Fibroblast of gingiva (primary cell): ENCODE measurements at places on chromosomes 4 and X.
A peak's percentile ranks its signal among the peaks of the same experiment; 100 is the strongest.

DNA sequence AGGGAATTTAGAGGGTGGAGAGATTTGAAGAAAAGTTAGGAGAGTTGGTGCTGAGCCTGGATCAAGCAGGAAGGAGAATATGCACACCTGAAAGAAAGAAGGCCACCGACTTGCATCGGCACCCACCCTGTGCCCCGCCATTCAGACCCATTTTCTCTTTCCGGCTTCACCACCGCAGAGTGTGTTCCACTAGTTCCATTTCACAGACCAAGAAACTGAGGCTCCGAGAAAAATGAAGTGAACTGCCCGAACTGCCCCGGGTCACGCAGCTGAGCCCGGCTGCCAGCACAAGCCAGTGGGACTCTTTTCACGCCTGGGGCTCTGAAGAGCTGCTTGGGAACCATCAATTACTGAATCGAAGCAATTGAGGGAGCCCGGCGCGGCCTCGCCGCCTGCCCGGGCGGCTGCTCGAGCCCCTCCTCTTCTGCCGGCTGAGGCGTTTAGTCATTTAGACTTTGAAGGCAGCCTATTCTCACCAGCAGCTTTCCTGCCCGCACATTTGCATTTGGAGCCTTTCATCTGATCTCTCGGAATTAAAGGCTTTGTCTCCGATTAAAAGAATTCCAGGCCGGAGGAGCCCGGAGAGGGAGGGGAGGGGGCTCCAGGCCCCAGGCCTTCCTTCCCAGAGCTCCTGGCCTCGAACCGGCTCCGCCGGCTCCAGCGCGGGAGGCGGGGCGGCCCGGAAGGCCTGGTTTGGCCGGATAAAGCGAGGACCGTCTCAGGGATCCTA lies 140.2 kb upstream of the PJA1 start:
- no peak for DNase-seq

- peak; percentile 1 for DNase-seq
These were observed 1.8 kb upstream of the BCORL1 start for GRCh38 chrX:129980540-129981199.

GRCh38 chr4:81180916-81181315 lies 34.1 kb downstream of the PRKG2 start:
- no peak for DNase-seq

- DNase-seq = no peak
These were observed 107.2 kb downstream of the PPP3CA start for GRCh38 chr4:101240099-101240498.

DNA sequence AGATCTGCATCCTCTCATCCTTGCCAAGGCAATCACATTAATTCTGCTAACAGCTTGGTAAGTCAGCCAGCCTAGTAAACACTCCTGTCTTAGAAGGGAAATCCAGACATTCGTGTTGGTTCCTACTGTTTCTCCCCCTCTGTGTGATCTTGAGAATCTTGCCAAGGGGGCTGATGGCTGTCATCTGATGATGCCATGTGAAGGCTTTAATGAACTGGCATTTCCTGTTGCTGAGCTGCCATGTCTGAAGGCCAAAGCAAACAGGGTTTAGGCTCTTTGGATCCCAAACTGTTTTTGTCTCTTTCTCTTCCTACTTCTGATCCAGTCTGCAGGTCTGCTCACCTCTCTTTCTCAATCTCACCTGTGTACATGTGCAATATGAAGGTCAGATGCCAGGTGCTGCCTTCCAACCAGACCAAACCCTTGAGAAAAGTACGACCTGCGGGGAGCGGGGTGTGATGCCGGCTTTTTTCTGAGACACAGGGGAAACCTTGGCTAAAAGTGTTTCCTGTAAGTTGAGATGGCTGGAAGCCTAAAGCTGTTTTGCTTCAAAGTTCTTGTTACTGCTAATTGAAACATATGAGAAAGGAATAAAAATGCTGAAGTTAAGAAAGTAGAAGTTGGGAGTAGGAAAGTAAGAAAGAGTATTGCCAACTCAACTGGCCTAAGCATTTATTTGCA lies 532.9 kb downstream of the ANKRD50 start:
- DNase-seq = peak; percentile 42

DNA sequence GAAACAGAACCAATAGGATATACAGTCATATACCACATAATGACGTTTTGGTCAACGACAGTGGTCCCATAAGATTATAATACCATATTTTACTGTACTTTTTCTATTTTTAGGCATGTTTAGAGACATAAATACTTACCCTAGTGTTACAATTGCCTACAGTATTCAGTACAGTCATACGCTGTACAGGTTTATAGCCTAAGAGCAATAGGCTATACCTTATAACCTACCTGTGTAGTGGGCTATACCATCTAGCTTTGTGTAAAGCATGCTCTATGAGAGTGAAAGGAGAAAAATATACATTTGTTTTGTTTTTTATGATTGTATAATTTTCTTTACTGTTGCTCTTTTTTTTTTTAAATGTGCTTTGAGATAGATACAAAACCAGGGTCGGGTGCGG lies 52.0 kb upstream of the PABPC1L2A start:
- DNase-seq = no peak

GRCh38 chr4:108174856-108175255 lies 6.1 kb upstream of the LEF1 start:
- DNase-seq = no peak

DNA sequence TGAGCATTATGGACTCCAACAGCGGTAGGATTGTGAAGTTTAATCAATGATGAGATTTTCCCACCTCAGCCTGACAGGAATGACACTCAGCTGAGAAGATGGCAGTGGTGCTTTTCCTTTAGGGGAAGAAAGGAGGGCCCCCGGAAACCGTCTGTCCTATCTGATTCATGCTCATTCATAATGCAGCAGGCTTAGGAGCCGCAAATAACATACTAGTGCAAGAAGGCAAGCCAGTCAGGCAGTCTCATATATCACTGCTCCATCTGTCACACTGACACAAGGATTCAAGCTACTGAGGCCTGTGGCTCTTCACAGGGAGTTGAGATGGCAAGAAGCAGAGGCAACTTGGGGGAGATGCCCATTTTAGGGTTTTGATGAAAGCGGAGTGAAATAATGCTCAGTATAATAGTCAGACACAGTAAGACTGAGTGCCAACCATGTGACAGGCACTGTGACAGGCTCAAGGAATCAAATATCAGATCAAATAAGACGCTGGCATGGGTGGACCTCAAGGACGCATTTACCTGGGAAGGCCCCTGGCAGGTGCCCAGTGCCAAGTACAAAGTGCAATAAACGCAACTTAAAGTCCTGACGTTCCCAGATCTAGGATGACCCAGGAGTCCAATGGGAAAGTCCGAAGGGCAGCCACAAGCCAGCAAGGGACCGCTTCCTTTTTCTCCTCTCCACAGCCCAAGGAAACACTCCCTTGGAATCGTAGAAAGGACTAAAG lies 63.4 kb downstream of the FHDC1 start:
- DNase-seq = no peak

DNA sequence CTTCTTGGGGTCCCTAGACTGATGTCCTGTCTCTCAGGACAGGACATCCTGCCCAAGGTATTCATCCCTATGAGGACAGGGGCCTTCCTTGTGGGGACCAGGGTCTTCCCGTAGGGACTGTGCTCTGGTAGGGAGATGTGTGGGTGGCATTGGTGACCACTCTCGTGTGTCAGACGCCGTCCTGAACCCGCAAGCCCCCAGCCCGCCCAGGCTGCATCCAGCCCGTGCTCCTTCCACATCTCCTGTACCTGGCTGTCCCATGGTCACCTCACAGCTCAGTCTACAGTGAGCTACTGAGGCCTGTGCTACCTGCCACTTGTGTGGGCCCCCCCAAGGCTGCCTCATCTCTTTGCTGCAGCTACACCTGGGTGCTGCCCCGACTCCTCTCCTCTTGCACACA lies 24.0 kb downstream of the WFS1 start:
- DNase-seq = no peak

GRCh38 chr4:61254406-61254805 lies 54.3 kb downstream of the ADGRL3 start:
- DNase-seq = no peak

DNA sequence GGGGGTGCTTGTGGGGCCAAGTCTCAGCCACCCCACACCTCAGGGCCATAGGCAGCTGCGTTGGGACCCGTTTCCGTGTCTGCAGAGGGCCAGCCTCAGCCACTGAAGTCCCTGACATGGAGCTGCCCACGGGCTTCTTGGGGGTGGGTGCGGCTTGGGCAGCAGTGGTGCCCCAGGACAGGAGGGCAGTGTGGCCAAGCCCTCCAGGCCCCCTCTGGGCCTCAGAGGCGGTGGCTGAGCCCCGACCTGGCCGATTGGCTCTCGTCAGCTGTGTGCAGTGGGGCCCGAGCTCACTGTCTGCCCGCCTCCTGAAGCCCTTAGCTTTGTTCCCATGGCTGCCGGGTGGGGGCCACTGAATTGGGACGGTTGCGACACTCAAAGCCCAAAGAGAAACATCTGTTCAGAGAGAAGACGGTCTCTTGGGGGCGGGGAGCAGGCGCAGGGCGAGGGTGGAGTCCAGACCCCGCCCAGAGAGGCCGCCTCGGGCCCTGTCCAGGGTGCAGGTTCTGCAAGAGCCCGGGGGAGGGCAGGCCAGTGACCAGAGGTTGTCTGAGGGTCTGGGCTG lies 9.1 kb downstream of the FGFR3 start:
- peak; percentile 72 for DNase-seq

DNA sequence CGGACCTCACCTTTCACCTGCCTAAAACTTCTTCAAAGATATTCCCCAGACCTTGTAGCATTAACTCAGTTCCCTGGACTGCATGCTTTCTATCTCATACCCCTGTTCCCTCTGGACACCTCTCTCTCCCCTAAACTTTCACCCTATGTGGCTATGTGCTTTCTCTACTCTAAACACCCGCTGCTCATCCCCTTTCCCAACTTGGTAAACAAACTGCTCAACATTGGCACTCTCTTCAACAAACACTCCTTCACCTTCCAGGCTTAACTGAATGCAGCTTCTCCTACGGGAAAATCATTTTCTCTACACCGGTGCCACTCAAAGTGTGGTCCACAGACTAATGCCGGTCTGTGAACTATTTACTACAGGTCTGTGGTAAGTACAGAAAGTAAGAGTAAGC lies 19.9 kb downstream of the PHF8 start:
- no peak for DNase-seq

GRCh38 chrX:21723814-21724213 lies 34.1 kb downstream of the SMPX start:
- DNase-seq = no peak

DNA sequence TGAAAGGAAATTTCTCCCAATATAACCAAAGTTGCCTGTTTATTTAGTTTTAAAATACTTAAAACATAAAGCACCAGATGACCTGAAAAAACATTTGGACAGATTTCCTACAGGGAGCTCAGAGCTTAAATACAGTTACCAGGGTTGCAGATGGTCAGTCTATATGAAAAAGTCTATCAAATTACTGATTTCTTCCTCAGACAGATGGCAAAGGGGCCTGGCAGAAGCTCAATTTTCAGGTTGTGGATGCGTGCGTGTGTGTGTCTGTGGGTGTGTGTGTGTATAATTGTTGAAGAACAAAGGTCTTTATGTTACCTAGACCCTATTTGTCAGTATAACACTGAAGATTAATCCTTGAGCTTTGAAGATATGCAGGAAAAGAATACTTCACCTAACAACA lies 169.4 kb downstream of the MAD2L1 start:
- no peak for DNase-seq
